ENCODE measurements at places on chromosomes 12 and 14.

DNA sequence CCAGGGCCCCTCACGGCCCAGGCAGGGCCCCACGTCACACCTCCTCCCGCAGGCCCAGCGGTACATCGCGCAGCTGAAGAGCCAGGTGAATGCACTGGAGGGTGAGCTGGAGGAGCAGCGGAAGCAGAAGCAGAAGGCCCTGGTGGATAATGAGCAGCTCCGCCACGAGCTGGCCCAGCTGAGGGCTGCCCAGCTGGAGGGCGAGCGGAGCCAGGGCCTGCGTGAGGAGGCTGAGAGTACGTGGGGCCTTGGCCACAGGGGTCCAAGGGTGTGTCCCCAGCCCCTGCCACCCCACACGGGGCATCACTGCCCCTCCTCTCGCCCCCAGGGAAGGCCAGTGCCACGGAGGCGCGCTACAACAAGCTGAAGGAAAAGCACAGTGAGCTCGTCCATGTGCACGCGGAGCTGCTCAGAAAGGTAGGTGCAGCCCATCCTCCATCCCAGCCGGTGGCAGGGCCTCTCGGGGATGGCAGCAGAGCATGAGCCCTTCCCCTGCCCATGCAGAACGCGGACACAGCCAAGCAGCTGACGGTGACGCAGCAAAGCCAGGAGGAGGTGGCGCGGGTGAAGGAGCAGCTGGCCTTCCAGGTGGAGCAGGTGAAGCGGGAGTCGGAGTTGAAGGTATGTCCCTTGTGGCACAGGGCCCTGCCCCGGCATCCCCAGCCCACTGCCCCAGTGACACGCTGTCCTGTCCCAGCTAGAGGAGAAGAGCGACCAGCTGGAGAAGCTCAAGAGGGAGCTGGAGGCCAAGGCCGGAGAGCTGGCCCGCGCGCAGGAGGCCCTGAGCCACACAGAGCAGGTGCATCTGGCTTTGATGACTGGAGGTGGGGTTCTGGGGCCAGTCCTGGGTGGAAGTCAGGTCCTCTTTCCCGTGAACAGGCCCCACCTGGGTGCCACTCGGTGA lies 20.9 kb downstream of the HIP1R start:
- DNase-seq, result no peak

DNA sequence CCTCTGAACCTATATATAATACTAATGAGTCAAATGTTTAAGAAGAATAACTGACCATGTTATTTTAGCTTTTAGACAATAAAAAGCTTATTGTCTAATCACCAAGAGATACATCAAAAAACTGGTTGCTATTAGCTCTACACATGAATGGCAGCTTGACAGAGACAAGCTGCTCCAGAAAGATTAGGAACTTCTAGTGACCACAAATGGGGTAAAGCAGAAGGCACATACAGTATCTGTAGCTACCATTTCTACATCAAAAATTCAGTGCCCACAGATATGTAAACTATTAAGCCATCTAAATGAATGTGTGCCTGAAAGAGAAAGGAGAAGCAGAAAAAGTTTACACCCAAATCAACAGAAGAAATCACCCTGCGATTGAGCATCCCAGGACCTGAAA lies 2.4 kb downstream of the AREL1 start:
- DNase-seq, result no peak

- no peak for DNase-seq
These were observed 470.0 kb downstream of the EGLN3 start for GRCh38 chr14:33480887-33481184.

- DNase-seq, result no peak
These were observed 3.0 kb upstream of the SERPINA1 start for GRCh38 chr14:94391281-94391975.

GRCh38 chr14:99267381-99267780 lies 4.6 kb downstream of the BCL11B start:
- DNase-seq, result no peak

Data from stimulated activated CD4-positive, alpha-beta T cell treated with anti-CD3 and anti-CD28 coated beads, Interleukin-15, amount 100 ng/mL, for 1 hour (primary cell).